Progenitor cell of endocrine pancreas (in vitro differentiated cells): ENCODE measurements at places on chromosomes 5 and 9. TPM values are rescaled to one million over a fixed set of nuclear protein-coding genes. Genes with fewer than 3 reads are reported as not detected.

The LCN2 gene
- total RNA-seq = not detected in 2 replicates

The TAS2R1 gene
- total RNA-seq = 0.22 TPM in 1 of 2 replicates, not detected in the other

The CATSPER3 gene
- 1.3 and 1.4 TPM in 2 replicates for total RNA-seq

The RELL2 gene
- 5.2 and 6.7 TPM in 2 replicates for total RNA-seq

The TMEM171 gene
- total RNA-seq = 7.1 and 7.7 TPM in 2 replicates

The ZNF462 gene
- 102 and 103 TPM in 2 replicates for total RNA-seq

The FBP1 gene
- total RNA-seq = 4.6 and 6.0 TPM in 2 replicates

The FOXD1 gene
- 0.19 and 0.29 TPM in 2 replicates for total RNA-seq

The KCNV2 gene
- not detected in 2 replicates for total RNA-seq

The ROPN1L gene
- total RNA-seq = 0.43 TPM in 1 of 2 replicates, not detected in the other

The IL13 gene
- total RNA-seq = not detected in 2 replicates

The GPR150 gene
- not detected in 2 replicates for total RNA-seq

The LPAR1 gene
- 16.2 and 17.4 TPM in 2 replicates for total RNA-seq

The ADAMTS12 gene
- total RNA-seq = 5.2 and 7.8 TPM in 2 replicates

The ELAVL2 gene
- total RNA-seq = 1.7 and 2.2 TPM in 2 replicates
